Naive thymus-derived CD8-positive, alpha-beta T cell (primary cell): ENCODE measurements at places on chromosomes 3 and 15.
A peak's percentile ranks its signal among the peaks of the same experiment; 100 is the strongest.

- DNase-seq: no peak
These were observed 155.6 kb upstream of the GOLIM4 start for GRCh38 chr3:168251371-168251770.

DNA sequence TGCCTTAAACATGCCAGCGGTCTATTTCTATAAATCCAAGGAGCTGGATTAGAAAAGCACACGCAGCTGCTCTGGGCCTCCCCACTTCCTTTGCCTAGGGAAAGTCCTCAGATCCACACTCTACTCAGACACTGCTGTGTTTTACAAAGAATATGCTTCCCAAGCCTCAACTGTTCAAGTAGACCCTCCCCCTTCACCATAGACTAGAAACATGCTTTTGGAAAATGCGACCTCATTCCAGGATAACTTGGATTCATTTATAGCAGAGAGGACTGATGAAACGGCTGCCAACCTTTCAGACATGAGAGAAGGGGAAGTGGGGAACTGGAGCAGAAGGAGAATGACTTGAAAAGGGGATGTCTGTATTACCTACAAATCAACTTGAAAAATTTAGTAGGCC is 64.0 kb downstream of the P3H2 start:
- DNase-seq: no peak

DNA sequence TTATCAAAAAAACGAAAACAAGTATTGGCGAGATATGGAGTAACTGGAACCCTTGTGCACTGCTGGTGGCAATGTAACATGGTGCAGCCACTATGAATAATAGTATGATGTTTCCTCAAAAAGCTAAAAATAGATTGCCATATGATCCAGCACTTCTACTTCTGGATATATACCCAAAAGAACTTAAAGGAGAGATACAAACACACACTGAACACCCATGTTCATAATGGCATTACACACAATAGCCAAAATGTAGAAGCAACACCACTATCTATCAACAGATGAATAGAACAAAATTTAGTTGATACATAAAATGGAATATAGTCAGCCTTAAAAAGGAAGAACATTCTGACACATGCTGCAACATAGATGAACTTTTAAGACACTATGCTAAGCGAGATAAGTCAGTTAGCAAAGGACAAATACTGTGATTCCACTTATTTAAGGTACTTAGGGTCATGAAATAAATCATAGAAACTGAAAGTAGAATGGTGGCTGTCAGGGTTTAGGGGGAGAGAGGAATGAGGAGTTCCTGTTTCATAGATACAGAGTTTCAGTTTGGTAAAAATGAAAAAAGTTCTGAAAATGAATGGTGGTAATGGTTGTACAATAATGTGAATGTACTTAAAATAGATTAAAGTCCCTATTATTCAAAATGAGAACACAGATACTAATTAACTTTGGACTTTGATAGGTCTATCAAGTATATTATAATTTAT is 59.4 kb upstream of the IMPG2 start:
- DNase-seq: no peak

DNA sequence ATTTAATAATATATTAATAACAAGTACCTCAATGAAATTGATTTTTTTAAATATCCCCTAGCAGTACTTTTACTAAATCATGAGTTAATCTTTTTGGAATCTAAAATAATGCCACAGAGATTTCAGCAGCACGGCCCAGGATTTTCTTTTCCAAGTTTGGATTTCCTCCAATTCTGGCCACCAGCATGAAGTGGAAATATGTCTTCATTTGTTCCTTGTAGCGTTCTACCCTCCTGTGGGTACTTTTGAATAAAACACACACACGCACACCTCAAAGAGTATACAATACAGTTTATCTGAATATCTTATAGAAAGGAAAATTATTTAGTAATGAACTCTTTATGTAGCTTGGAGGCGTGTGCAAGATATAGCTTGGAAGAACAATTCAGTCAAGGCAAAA is 125.1 kb upstream of the STT3B start:
- DNase-seq: no peak

- DNase-seq: no peak
These were observed 166.5 kb downstream of the NSMCE3 start for GRCh38 chr15:29102911-29103823.

- DNase-seq: no peak
These were observed 1.2 kb upstream of the TM4SF1 start for GRCh38 chr3:149378478-149379309.

GRCh38 chr3:108838436-108838835 is 15.8 kb downstream of the TRAT1 start:
- no peak for DNase-seq

DNA sequence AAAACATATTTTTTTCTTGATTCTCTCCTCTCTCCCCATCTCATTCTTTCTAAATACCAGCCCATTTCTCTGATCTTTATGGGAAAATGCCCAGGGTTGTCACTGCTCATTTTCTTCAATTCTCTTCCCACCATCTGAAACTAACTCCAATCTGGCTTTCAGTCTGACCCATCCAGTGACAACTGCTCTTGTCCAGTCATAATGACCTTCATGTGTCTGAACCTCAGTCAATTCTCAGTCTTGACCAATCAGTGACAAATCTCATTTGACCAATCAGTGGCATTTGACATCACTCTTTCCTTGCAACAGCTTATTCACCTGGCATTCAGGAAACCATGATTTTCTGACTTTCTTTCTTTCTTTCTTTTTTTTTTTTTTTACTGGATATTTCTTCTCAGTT is 15.1 kb downstream of the VEPH1 start:
- no peak for DNase-seq

DNA sequence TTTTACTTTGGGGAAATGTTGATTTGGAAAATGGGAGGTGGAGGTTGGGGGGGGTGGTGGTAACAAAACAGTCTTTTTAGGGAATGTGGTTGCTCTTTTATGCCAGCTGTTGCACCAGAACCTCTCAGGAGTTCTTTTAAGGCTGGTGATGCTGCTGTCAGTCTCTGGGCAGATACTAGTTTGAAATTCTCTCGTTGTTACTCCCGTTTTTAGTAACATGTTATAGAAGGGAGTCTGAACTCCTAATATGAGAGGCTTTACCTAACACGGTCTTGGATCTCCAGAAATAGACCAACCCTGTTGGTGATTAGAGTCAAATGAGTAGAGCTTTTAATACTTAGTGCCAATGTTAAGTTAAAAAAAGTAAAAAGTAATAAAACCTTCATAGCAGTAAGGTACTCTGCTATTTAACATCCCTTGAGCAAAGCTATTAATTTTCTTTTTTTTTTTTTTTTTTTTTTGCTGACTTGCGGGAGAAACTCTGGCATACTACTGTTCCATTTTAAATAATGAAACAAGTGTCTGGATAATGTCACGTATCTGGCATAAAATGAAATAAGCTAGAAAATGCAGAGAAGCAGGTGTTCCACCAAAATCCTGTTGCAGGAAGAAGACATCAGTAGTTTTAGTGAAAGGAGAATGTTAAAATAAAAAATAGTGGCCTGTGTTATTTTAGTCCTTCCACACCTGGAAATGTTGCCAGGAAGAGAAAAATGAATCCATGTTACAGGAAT is 156.7 kb downstream of the CACNA1D start:
- no peak for DNase-seq

- peak; percentile 18 for DNase-seq
These were observed 17.8 kb downstream of the FLNB start for GRCh38 chr3:58025837-58026569.

GRCh38 chr3:37323494-37323893 is 149.1 kb upstream of the LRRFIP2 start:
- no peak for DNase-seq

GRCh38 chr15:49387471-49387870 is 35.6 kb upstream of the FGF7 start:
- DNase-seq: no peak

DNA sequence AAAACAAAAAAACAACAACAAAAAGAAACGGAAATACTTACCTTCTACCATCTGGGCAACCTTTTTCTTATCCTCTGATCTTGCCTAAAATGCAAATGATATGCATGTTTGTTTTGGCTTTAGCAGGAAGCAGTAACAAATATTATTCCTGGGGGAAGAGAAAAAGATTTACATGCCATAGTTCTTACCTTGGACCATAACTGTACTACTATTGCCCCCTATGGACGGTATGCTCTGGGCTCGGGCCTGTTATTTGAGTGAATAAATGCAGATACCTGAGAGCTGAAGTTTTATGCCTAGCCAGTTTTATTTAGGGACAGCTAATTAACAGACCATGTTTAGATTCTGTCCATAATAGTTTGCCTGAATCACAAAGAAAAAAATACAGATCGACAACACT is 12.6 kb upstream of the STARD5 start:
- DNase-seq: peak; percentile 42

DNA sequence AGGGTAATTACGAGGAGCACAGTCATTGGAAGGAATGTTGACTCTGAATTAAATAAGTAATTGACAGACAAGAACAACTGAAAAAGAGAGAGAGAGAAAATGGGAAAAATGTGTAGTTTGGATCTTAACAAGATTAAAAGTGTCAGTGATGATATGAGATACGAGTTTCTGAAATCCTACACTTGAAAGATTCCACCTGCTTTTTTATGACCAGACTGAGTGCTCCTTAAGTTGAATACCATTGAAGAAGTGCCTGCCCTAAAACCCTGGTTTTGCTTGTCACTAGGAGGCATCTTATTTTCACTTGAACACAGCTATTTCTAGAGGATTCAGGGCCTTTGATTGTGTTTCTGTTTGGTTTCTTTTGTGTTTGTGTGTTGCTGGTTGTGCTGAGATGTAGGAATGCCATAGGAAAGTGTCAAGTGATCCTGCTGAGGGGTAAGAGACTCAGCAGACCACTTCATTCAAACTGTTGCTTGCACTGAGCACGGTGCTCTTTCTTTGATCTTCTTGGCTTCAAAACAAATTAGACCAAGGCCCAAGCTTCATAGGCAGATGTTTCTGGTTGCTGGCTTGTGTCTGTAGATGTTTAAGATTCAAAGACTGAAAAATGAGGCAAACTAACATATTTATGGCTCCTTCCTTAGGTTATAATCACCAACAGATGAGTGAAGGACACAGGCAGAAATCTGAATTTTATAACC is 17.2 kb upstream of the ABHD10 start:
- DNase-seq: no peak

DNA sequence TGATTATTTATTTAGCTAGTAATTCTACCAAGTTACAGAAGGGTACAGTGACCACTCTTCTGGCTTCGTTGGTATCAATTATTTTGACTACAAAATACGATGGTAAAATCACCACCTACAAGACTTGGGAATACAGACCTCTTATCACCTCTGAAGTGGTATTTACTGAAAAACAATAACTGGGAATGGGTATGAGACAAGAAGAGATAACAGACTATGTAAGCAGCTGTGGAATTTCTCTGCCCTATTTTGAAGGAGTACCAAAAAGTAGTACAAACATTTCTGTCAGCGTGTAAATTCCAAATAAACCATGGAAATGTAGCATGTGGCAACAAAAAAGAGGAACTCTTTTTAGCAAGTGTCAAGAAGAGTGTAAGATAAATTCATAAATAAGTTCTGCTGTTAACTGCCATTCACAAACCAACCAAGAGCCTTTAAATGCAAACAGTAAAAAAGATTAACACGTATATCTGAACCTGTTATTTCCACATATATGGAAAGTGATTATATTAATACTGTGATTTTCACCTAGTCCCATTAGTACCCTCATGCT is 77.0 kb upstream of the SLC12A8 start:
- no peak for DNase-seq

DNA sequence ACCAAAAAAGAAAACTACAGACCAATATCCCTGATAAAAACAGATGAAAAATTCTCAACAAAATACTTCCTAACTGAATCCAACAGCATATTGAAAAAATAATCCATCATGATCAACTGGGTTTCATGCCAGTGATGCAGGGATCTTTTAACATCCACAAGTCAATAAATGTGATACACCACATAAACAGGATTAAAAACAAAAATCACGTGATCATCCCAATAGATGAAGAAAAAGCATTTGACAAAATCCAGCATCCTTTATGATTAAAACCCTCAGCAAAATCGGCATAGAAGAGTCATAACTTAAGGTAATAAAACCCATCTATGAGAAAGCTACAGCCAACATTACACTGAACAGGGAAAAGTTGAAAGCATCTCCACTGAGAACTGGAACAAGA is 107.5 kb downstream of the DCLK3 start:
- no peak for DNase-seq

DNA sequence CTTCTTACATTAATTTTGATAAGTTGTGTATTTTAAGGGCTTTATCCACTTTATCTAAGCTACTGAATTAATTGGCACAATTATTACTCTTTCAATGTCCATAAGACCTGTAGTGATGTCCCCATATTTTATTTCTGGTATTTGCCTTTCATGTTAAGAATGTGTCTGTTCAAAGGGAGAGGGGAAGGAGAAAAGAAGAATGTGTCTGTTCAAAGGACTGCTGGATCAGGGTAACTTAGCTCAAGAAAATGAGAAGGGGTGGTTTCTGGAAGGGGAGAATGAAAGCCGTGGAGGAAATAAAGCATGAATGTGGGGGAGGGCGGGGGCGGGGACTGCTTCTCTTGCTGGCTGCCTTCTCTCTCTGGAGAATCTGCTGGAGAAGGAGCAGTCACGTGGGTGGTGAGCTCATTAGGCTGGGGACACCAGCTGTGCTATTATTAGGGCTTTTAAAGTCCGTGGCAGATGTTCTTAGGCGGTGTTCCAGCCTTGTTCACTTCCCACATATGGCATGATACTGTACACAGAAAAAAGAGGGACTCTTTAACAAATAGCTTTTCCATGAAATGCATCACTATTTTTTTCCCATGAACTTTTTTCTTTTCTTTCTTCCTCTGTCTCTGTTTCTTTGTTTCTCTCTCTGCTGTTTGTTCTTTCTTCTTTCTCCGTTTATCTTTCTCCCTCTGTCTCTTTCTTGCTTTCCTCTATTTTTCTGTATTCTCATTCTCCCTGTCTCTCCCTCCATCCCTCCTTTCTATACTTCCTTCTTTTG is 63.7 kb upstream of the ULK4 start:
- DNase-seq: no peak

DNA sequence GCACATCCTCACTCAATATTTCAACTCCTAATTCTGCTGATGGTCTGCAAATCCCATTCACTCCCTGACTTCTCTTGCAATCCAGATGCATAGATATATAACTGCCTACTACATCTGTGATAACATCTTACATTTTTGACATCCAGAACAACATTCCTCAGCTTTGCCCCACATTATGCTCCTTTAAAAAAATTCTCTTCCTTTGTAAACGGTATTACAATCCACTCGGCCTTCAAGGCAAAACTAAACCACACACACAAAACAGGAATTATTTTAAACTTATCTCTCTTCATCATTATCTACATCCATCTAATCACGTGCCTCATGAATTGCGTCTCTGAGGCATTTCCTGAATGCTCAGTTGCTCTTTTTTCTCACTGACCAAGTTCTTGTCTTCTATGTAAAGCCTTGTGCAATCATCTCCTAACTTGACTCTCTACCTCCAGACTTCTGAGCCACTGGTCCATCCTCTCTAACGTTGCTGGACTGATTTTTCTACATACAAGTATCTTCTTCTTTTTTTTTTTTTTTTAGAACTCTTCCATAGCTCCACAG is 117.0 kb downstream of the SATB1 start:
- DNase-seq: no peak

GRCh38 chr15:96158938-96159337 is 171.6 kb upstream of the NR2F2 start:
- no peak for DNase-seq

GRCh38 chr3:9246189-9246588 is 3.3 kb downstream of the SRGAP3 start:
- DNase-seq: no peak

GRCh38 chr3:169334991-169335390 is 328.5 kb downstream of the MECOM start:
- no peak for DNase-seq

GRCh38 chr3:125048282-125048681 is 7.5 kb downstream of the HEG1 start:
- DNase-seq: no peak
